ENCODE measurements at places on chromosomes 4 and X.

GRCh38 chrX:144219035-144219434 is 335.2 kb downstream of the UBE2NL start:
- DNase-seq = no peak

GRCh38 chr4:187602339-187603092 is 393.1 kb upstream of the ZFP42 start:
- no peak for DNase-seq

GRCh38 chr4:109690690-109691410 is 12.4 kb downstream of the CASP6 start:
- no peak for DNase-seq

DNA sequence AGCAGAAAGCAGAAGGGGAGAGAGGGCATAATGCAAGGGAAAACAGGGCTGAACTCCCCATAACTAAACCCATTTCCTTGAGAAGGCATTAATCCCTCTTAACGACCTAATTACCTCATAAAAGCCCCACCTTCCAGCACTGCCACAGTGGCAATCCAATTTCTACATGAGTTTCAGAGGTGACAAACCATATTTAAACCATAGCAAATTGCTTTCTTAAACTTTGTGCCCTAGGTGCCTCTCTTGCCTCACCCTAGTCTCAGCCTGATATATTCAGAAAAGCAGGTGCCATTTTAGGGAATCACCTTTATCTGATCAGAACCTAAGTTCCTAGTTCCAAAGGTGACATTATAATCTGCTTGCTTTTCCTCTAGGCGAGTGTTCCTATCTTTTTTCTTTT is 48.9 kb downstream of the SLC34A2 start:
- DNase-seq = no peak

DNA sequence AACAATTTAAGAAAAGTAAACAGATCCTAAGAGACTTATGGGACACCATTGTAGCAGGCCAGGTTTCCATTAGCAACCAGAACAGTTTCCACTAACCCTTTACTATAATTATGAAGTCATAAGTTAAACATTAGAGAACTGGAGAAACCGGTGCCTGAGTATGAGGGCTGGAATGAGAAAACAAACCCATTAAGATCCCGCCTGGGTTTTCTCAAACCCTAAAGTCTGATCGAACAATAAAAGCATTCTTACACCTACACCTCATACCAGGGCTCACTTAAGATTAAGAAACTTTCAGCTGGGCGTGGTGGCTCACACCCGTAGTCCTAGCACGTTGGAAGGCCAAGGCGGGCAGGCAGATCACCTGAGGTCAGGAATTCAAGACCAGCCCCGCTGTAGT is 13.7 kb upstream of the DHX15 start:
- no peak for DNase-seq

- DNase-seq = no peak
These were observed 370.3 kb upstream of the NOCT start for GRCh38 chr4:138645289-138645688.

GRCh38 chr4:86043755-86044592 is 315.9 kb downstream of the MAPK10 start:
- no peak for DNase-seq
